ENCODE measurements at places on chromosomes 16 and 17.

GRCh38 chr16:875182-876040, 74.9 kb upstream of the GNG13 start:
- DNase-seq: no peak

GRCh38 chr16:69266334-69267063, 44.7 kb upstream of the VPS4A start:
- no peak for DNase-seq

DNA sequence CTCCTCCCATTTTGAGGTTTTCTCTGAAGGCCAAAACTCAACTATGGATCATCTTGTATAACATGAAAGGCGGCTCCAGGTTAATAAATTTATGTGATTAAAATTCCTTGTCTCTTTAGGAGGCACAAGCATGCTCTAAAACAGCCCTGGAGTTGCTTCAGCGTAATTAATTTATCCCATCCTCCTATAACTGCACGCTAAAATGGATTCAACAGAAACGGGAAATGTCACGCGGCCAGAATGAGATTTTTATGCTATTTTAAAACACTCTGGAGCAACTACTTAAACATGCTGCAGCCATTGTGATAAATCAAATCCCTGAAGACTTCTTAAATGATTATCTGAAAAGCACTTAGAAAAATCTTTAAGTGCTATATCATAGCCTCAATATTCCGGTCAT, 106.6 kb downstream of the ADAMTS18 start:
- no peak for DNase-seq

DNA sequence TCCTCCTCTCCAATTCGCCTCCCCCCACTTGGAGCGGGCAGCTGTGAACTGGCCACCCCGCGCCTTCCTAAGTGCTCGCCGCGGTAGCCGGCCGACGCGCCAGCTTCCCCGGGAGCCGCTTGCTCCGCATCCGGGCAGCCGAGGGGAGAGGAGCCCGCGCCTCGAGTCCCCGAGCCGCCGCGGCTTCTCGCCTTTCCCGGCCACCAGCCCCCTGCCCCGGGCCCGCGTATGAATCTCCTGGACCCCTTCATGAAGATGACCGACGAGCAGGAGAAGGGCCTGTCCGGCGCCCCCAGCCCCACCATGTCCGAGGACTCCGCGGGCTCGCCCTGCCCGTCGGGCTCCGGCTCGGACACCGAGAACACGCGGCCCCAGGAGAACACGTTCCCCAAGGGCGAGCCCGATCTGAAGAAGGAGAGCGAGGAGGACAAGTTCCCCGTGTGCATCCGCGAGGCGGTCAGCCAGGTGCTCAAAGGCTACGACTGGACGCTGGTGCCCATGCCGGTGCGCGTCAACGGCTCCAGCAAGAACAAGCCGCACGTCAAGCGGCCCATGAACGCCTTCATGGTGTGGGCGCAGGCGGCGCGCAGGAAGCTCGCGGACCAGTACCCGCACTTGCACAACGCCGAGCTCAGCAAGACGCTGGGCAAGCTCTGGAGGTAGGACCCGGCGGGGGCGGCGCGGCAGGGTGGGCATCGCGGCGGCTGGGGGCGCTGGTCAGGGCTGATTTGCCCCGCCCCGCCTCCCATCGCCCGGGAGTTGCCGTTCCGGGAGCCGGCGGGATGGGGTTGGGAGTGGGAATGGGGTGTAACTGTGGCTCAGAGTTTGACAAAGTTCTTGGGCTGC, 567 bp downstream of the SOX9 start:
- DNase-seq: no peak

DNA sequence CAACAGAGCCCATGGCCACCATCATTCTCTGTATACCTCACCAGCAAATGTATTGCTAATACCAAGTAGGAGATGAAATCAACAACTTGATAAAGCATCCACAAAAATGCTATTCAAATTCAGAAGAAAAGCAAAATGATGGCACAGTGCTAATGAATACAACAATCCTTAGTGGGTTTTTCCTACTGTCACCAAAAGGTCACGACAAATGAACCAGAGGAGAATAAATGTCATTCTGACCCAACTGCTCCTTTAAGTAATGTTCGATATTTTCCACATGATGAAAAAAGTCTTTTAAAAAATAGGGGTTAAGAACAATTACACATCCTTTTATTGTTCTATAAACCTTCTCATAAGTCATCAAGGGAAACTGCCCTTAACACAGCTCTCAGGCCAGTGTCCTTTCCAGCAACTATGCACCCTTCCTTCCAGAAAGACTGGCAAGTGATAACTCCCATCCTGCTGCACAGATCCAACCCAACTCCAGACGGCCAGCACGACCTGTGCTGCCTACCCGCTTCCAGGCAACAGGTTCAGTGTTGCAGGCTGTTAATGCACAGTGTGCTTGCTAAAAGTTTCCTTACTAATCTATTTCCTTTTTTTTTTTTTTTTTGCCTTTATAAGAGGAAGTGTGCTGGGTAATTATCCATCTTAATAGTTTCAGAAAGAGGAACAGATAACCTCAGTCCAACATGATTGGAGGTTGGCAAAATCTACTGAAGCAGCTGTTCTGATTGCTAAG, 15.4 kb downstream of the FBXO31 start:
- no peak for DNase-seq

DNA sequence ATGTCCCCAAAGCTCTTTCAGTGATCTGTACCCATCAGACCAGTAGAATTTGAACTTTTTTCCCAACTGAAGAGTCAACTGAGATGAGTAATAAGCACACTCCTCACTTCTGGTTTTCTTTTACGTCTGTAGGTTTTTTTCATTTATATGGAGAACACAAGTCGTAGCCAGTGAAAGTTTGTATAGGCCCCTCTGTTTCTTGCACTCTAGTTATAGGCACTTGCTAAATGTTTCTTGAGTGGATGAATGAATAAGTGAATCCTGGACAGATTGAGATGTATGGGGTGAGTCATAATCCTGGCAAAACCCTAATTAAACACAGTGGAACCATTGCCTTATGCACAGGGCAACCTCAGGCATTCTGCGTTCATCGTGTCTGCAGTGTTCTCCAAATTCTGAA, 193.7 kb upstream of the TBX2 start:
- no peak for DNase-seq

DNA sequence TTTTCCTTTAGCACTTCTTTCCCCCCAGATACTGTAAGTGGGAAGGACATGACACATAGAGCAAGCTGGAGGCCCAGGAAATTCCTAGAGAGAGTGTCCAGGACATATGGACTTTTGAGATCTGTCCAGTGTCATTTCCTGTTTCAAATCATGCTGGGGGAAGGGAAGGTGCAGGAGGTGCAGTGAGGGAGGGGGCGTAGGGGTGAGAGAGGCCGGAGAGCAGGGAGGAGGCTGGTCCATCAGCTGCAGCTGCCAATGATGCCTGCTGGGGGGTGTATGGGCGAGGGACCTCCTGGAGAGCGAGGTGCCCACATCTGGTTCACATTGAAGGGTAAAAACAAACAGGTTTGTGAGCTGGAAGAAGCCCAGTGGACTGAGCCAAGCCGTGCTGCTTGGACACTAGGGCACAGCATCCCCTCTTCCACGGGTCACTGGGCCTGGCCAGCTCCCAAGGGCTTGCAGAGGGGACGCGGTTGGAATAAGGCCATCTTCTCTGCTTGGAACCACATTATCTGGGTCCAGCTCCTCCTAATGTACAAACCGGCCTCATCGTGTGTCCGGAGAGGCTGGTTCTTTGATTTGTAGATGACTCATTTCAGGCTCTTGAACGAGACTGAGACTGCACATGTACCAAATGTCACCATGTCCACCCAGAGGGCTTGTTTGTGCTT, 70.4 kb upstream of the SMURF2 start:
- DNase-seq: no peak

DNA sequence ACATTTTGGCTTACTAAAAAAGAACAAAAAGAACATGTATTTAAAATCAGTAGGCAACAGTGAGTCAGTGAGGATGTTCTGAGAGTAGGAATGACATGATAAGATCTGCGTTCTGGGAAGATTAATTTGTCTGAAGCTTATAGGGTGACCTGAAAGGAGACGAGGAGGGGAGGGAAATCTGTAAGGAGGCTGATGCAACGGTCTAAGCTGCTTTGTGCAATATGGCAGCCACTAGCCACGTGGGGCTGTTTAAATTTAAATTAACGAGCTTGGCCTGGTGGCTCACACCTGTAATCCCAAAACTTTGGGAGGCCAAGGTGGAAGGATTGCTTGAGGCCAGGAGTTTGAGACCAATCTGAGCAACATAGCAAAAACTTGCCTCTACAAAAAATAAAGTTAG, 181.6 kb upstream of the CACNG3 start:
- DNase-seq: no peak

- DNase-seq: no peak
Observed at GRCh38 chr16:51573191-51573590, 422.1 kb upstream of the SALL1 start.

DNA sequence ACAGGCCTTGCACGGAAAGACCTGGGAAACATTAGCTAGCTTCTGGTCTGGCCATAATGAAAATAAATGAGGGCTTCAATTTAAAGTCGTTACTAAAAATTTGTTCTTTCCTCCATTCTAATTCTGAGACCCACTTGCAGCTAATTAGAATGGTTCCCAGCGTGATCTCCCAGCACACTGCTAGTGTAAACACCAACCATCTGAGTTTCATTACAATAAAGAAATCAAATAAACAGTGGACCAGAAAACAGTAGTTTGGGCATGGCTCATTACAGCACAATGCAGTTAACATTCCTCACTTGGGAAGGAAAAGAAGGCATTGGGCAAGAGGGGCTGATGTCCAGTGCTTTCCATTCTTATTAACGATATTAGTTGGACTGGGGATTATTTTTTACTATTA, 410.9 kb upstream of the SOX9 start:
- DNase-seq: no peak

DNA sequence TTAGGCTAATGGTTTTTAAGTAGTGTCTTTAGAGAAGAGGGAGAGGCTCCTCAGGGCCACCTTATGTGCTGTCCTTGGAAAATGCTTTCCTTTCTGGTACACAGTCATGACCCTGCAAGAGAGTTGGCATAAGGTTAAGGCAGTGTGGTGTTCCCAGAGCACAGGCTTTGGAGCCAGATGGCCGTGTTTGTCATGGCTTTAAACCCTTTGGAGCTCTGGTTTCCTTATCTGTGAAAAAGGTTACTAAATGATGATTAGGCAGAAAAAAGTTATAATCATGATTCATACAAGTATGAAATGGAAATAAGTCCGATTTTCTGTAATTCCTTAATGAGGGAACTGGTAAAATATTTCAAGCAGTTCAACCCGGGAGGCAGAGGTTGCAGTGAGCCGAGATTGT, 13.2 kb downstream of the UTP4 start:
- DNase-seq: no peak

DNA sequence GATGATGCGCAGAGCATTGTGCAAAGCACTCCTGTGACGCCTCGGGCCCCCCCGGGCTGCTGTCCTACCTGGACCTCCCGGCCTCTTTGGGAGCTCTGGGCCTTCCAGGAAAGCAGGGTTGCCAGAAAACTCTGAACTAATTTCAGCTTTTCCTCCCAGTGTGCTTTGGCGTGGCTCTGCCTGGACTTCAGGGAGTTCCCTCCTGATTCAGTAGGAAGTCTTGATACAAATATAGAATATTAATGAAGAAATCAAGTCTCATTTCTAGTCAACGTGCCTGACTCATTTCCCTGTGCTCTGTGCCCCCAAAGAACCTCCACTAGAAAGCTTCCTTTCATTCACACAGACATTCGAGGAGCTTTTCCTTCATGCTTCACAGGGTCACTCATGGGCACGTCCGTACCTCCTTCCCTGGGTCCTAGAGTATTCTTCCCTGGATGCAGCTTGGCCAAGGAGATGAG, 84.0 kb upstream of the NOL11 start:
- no peak for DNase-seq

DNA sequence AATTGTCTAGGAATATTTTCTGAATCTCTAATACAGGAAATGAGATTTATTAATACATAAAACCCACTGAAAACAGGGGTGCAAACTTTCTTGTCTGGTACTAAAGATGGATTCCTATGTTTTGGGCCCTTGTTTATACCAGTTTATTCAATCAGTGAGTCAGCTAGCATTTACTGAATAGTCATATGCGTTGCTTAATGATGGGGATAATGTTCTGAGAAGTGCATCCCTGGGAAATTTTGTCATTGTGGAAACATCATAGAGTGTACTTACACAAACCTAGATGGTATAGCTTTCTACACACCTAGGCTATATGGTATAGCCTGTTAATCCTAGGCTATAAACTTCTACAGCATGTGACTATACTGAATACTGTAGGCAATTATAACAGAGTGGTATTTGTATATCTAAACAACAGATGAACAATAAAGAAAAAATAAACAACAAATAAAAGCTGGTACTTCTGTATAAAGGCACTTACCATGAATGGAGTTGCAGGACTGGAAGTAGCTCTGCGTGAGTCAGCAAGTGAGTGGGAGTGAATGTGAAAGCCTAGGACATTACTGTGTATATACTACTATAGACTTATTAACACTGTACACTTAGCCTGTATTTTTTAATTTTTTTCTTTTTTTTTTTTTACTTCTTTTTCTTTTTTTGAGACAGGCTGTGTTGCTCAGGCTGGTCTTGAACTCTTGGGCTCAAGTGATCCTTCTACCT, 63.7 kb downstream of the SIAH1 start:
- no peak for DNase-seq

- DNase-seq: no peak
Observed at GRCh38 chr17:7480089-7480384, 606 bp upstream of the ZBTB4 start.

DNA sequence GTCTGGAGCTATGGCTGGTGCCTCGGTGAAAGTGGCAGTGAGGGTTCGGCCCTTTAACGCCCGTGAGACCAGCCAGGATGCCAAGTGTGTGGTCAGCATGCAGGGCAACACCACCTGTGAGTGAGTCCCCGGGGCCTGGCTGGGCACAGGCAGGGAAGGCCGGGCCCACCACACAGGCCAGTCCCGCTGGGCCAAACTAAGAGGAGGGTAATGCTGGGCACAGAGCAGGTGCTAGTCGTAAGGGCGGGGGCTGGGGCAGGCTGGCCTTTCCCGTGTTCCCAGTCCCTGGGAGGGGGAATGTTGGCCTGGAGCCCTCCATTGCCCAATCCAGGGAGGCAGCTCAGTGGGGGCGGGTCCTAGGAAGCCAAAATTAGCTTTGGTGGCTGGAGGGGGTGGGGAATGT, 2.5 kb downstream of the KIF1C start:
- DNase-seq: no peak

- DNase-seq: no peak
Observed at GRCh38 chr17:76237859-76238313, 2.4 kb downstream of the RNF157 start.

- DNase-seq: no peak
Observed at GRCh38 chr17:55186937-55187770, 77.6 kb upstream of the HLF start.

GRCh38 chr17:51238255-51238887, 21.5 kb downstream of the MBTD1 start:
- DNase-seq: no peak

DNA sequence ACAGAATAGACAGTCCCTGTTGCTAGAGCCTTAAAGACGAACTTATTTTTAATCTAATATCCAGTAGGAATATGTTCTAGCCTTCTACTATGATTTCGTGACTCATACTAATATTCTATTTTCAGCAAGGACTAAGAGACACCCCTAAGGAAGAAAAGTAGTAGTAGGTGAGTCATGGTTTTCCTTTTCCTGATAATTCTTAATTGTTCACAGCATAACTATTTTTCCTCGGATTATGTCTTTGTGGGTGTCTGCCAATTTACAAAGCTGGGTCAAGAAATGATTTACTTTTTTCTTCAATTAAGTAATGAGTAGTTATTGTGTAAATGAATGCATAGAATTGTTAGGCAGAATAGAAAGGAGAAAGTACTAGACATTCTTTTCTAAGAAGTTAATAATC, 292.2 kb downstream of the TOX3 start:
- DNase-seq: no peak

All from stimulated activated CD4-positive, alpha-beta T cell treated with anti-CD3 and anti-CD28 coated beads, Interleukin-2, amount 100 ng/mL, for 48 hours (primary cell).